ENCODE measurements at places on chromosomes 12 and 14.

DNA sequence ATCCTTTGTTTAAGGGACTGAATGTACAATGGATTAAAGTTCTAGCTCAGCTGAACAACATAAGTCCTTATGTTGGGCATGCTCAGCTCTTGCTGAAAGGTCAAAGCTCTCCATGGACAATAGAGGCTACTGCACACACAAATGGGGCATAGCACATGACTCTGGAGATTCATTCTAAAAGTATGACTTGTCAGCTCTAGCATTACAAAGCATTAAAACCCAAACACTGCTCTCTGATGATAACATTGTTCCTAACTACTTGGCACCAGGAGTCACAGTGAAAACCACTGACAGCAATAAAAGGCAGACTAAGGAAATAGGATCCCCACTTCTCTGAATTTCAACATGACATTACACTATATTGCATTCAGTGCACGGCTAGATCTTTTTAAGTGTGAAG, 21.9 kb upstream of the FSCB start:
- no peak for DNase-seq

- no peak for DNase-seq
These were observed 1.7 kb downstream of the DHH start for GRCh38 chr12:49092816-49093406.

DNA sequence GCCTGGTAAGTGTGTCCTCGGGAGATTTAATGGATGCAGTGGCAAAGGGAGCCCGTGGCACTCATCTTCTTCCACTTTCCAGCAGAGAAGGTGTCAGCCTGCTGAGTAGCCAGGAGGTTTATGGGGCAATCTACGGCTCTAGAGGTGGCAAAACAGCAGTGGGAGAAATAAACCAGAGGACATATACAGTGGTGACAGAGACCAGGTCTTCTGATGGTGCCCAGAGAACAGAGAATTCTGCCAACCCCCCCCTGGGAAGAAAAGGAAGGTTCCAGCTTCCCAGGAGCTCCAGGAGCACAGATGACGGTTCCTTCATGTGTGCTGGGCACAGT, 43.0 kb downstream of the SMIM41 start:
- DNase-seq = no peak

- no peak for DNase-seq
These were observed 37.2 kb downstream of the ATP2B1 start for GRCh38 chr12:89671469-89671868.

GRCh38 chr12:40104461-40105264, 1.2 kb downstream of the SLC2A13 start:
- DNase-seq = peak; percentile 41

GRCh38 chr12:38921025-38921677, 15.8 kb upstream of the CPNE8 start:
- peak; percentile 83 for DNase-seq

GRCh38 chr14:69132513-69133181, 20.3 kb downstream of the DCAF5 start:
- DNase-seq = no peak

DNA sequence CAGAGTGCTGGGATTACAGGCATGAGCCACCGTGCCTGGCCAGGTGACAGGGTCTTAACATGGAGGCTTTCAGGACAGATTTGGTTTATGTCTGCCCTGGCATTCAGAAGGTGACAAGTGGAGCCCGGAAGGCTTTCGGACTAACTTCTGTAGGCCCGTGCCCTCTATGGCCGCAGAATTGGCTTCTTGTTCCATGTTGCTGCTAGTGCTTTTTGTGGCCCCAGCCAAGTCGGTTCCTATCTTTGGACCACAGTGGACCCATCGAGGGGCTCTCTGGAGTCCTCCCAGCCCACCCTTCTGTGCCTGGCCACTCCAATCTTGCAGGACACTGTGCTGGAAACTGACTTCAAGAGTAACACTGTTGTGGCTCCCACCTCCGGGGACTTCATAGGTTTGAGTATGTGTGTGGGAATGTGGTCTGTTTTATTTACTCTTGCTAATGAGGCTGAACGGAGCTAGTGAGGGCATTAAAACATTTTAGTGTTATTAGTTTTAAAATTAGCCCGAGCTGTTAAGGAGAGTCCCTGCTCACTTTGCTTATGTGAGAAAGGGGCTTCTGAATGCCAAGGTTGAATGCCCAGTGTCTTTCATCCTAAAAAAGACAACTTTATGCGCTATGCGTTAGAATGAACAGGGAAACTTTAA, 245.9 kb downstream of the CACNA1C start:
- no peak for DNase-seq

GRCh38 chr14:54712465-54713200, 145.7 kb downstream of the SAMD4A start:
- DNase-seq = no peak

DNA sequence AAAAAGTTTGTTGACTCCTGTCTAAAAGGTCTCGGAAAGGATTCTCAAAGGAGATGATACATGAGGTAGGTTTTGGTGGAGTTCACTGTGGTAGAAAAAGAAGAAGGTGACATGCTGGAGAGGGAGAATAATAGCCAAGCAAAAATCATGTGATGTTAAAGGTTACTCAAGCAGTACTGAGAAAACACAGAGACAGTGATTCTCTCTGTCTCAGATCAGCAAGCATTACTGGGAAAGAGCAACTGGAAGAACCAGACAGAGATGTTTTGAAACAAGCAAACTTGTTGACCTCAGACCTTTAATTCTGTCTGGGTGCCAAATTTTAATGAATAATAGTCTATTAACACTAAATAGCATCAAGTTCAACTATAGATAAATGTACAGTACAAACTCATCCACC, 183.5 kb upstream of the PLEKHG7 start:
- DNase-seq = no peak
